Right lobe of liver (tissue), 6 donors: ENCODE measurements at places on chromosomes 3 and 15.

- no peak for DNase-seq
Measured at GRCh38 chr15:74167891-74168331, 5.6 kb upstream of the ISLR start.

DNA sequence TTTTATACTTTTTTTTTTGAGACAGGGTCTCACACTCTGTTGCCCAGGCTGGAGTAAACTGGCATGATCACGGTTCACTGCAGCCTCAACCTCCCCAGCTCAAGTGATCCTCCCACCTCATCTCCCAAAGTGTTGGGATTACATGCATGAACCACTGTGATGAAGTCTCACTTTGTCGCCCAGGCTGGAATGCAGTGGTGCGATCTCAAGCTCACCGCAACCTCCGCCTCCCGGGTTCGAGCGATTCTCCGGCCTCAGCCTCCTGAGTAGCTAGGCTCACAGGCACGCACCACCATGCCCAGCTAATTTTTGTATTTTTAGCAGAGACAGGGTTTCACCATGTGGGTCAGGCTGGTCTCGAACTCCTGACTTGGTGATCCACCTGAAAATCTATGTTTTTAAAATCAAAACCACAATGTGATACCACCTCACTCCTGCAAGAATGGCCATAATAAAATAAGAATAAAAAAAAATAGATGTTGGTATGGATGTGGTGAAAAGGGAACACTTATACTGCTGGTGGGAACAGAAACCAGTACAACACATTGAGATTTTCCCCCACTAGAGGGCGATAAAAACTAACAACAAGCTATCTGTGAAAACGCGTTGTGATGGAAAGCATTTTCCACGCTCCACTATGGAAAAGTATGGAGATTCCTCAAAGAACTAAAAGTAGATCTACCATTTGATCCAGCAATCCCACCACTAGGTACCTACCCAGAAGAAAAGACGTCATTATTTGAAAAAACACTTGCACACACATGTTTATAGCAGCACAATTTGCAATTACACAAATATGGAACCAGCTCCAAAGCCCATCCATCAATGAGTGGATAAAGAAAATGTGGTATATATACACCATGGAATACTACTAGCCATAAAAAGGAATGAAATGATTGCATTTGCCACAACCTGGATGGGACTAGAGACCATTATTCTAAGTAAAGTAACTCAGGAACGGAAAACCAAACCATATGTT is 26.8 kb upstream of the OCA2 start:
- DNase-seq: no peak

GRCh38 chr15:57235186-57235585 is 141.1 kb upstream of the CGNL1 start:
- DNase-seq: no peak

GRCh38 chr15:99996660-99997059 is 263.4 kb upstream of the LYSMD4 start:
- DNase-seq: no peak

DNA sequence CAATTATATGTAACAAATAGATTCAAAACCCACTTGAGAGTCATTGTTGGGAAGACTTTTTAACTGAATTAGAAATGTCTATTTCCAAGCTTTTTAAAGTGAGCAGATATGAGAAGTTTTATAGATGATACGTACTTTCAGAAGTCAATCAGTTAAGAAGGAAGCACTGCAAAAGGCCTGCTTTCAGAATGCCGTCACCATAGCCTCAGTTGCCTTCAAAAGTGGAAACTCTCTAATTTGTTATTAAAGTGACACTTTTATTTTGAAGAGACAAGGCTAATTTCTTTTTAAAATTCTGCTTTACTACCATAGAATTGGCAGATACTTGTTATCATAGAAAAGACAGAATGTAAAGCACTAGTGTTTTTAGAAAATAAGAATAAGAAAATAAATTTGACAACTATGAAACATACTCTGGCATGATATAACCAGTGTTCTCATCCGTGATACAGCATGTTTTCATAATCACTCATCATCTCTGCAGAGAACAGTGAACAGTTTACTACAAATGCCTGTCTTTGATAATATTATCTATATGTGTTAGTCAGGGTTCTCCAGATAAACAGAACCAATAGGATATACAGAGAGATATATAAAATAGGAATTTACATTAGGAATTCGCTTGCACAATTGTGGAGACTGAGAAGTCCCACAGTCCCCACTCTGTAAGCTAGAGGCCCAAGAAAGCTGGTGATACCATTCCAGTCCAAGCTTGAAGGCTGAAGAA is 7.0 kb upstream of the PLD1 start:
- DNase-seq: no peak

GRCh38 chr3:149581248-149581647 is 76.6 kb downstream of the WWTR1 start:
- DNase-seq: no peak

DNA sequence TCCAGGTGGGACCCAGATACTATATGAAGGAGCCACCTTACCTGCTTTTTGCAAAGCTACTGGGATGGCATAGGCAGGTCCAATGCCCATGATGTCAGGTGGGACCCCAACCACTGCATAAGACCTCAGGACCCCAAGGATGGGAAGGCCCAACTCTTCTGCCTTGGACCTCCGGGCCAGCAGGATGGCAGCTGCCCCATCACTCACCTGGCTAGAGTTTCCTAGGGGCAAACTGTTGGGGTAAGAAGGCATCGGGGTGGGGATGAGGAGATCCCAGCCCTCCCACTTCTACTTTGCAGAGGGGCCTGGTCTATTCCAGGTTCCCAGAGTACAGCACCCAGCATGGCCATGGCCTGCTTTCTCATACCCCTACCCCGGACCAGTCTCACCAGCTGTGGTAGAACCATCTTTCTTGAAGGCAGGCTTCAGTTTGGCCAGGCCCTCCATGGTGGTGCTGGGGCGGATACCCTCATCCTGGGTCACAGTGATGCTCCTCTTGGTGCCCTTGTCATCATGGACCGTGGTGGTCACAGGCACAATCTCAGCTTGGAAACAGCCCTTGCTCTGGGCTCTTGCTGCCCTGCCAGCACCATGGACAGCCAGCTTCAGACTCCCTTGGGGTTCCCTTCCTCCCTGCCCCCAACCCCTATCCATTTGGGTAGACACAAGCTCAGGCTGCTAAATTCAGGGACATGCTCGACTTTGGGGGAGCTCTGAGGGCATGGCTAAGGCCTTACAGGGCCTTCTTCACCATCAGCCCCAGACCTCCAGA is 10.6 kb downstream of the ACAA1 start:
- peak; percentile 49 for DNase-seq

GRCh38 chr3:180401226-180401625 is 200.7 kb upstream of the TTC14 start:
- no peak for DNase-seq

GRCh38 chr3:114686621-114687020 is 392.8 kb downstream of the TIGIT start:
- DNase-seq: no peak

DNA sequence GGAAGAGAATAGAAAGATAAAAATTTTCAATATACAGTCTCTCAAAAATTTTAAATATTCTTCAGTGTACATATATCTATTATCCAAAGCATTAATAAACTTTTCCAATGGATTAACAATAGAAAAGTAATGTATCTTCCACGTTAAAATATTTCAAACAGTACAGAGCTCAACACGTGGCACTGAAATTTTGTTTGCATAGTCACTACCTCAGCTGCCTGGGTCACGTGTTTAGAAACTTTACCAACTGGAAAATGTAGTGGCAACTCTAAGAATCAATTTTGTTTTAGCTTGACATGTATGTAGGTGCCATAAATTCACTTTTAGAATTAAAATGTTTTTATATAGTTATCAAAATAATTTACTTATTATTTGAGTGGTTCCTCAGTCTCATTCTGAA is 85.3 kb downstream of the CNTN3 start:
- no peak for DNase-seq

- no peak for DNase-seq
Measured at GRCh38 chr3:83096-83495, 113.5 kb upstream of the CHL1 start.

DNA sequence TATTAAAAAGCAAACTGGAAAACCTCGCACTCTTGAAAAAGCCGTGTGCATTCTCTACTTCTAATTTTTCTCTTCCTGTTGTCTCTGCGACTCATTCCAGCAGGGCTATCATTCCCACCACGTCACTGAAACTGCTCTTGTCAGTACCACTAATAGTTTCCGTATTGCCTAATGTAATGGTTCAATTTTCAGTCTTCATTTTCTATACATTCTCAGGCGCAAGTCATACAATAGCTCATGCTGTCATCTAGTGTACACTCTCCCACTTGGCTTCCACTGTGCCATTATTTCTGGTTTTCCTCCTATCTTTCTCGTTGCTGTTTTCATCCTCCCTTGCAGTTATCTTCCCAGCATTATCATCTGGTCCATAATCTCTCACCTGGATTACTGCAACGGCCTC is 160.2 kb downstream of the SPATA16 start:
- no peak for DNase-seq

GRCh38 chr3:26704736-26705135 is 82.2 kb downstream of the LRRC3B start:
- no peak for DNase-seq

DNA sequence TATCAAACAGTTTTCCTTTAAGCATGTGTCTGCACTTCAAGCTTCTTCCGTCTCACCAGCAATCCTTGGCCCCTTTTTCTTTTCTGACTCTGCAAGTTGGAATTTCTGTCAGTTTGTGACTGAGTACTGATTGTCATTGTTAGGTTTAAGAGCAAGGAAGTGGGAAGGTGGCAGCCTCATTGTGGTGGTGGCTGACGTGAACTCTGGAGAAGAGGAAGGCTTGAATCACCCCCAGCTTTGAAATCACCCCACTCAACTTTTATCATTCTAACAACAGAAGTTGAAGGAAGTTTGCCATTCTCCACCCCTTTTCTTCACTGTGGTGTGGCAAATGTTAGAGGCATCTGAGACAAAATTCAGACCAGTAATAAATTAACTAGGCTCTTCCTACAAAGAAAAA is 231.6 kb upstream of the AGTR1 start:
- no peak for DNase-seq

GRCh38 chr3:25384471-25384870 is 43.6 kb upstream of the RARB start:
- DNase-seq: no peak

- DNase-seq: no peak
Measured at GRCh38 chr3:105780107-105780506, 88.7 kb downstream of the CBLB start.

DNA sequence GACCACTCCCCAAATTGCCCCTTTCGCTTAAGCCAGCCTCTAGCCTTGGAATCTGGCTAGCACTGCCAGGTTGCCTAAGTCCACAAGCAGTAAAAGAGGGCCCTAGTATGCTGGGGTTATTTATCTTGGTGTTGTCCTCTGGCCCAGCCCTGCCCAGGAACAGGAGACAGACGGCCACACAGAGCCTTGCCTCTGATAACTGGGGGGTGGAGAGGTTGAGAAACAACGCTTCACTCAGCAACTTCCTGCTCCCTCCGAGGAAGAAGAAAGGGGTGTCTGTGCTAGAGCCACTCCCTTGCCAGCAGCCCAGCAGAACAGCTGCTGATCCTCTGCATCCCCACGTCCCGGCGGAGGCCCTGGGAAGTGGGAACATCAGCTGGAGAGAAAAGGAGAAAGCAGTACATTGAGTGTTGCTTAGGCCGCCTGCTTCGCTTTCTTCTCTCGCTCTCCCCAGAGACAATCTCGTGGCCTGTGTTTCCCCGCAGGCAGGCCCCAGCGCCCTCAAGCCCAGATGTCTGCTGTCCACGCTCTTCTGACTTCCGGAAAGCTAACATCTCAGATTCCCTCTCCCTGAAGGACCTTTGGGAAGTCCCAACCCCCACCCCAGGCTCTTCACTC is 22.6 kb upstream of the C3orf70 start:
- no peak for DNase-seq

GRCh38 chr15:95558131-95558530 is 772.4 kb upstream of the NR2F2 start:
- DNase-seq: no peak

DNA sequence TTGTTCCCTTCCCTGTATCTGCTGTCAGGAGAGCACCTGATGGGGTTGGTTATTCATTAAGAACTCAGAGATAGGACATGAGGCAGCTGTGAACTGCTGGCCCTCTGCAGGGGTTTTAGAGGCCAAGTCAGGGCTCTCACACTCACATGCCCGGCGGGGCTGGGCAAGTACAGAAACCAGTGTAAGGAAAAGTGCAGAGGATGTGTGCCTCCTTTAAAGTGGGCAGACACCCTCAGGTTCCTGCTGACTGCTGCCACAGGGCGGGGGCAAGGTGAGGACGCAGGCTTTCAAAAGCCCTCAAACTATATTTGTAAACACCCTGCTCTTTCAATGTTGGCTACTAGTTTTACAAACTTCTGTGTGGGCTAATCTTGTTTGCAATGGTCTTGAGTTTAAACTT is 22.4 kb downstream of the CXCR6 start:
- no peak for DNase-seq
